ENCODE measurements at places on chromosomes 4 and X. TPM values are rescaled to one million over a fixed set of nuclear protein-coding genes. Genes with fewer than 3 reads are reported as not detected.

IL21 gene
- polyA plus RNA-seq = not detected

DCAF4L1 gene
- 0.34 TPM for polyA plus RNA-seq

ESX1 gene
- polyA plus RNA-seq = not detected

IGSF1 gene
- polyA plus RNA-seq = 85.8 TPM

PIN4 gene
- polyA plus RNA-seq = 26.2 TPM

DCHS2 gene
- polyA plus RNA-seq = 3.0 TPM

RASL11B gene
- polyA plus RNA-seq = 12.1 TPM

HS6ST2 gene
- polyA plus RNA-seq = 48.2 TPM

TBC1D9 gene
- 15.8 TPM for polyA plus RNA-seq

- peak; percentile 27 for DNase-seq
These were observed 759 bp upstream of the TBC1D1 start for GRCh38 chr4:37889849-37890800.

DNA sequence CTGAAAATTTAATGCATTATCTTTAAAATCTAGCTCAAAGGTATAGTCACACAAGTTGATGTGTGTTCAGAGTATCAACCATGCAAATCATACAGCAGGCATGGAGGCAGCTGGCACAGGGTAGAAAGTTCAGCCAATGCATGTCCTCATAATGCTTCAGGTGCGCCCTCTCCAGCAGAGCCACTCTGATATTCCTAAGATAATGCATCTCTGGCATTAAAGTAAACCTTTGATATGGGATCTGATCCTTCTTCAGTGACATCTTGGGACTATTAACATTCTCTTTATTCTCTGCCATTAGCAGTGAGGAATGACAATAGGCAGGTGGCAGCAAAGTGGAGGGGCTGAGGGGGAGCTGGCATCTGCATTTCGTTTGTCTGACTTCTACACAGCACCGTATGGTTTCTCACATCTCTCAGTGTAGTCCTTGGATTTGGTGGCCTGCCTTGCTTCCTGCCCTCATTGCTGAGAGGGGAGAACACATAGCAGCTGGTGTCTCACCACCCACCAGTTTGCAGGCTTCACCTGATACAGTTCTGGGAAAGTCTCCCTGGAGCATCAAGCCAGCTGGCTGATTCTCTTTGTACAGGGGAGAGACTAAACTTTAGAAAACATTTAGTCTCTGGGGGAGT is 168.7 kb upstream of the TBC1D9 start:
- DNase-seq = no peak

- DNase-seq = no peak
These were observed 279.8 kb downstream of the UNC5C start for GRCh38 chr4:95268819-95269565.

DNA sequence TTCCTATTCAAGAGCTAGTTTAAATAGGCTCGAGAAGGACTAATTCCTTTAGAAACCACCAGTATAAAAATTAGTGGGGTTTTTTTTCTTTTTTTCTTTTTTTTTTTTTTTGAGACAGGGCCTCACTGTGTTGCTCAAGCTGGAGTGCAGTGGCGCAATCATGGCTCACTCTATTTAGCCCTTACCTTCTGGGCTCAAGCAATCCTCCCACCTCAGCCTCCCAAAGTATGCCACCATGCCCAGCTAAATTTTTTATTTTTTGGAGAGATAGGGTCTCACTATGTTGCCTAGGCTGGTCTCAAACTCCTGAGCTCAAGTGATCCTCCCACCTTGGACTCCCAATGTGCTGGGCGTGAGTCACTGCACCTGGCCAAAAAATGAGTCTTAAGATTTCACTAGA is 52.8 kb downstream of the APOO start:
- no peak for DNase-seq

GRCh38 chr4:55296096-55296495 is 49.9 kb upstream of the SRD5A3 start:
- DNase-seq = no peak

DNA sequence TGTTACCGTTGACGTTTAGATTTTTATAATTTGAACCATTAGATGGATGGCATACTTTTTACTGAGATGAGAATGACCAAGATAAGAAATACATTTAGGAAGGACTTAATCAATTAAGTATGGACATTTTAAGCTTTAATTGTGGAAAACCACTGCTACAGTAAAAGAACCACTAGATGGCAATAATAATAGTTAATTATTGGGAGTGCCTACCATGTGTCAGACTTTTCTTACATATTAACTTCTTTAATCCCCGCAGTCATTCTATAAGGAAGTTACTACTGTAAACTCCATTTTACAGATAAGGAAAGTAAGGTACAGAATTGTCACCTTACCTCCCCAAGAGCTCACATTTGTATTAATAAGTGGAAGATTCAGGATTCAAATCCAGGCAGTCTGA is 48.5 kb upstream of the MYOZ2 start:
- DNase-seq = no peak

DNA sequence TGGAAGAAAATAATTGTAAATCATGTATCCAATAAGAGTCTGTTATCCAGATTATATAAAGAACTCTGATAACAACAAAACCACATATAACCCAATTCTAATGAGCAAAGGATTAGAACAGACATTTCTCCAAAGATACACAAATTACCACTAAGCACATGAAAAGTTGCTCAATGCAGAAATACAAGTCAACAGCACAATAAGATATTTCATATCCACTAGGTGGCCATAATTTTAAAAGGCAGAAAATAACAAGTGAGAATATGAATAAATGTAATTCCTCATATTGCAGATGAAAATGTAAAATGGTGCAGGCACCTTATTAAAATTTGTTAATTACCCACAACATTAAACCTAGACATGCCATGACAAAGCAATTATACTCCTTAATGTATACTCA is 73.9 kb upstream of the ZCCHC13 start:
- DNase-seq = no peak

DNA sequence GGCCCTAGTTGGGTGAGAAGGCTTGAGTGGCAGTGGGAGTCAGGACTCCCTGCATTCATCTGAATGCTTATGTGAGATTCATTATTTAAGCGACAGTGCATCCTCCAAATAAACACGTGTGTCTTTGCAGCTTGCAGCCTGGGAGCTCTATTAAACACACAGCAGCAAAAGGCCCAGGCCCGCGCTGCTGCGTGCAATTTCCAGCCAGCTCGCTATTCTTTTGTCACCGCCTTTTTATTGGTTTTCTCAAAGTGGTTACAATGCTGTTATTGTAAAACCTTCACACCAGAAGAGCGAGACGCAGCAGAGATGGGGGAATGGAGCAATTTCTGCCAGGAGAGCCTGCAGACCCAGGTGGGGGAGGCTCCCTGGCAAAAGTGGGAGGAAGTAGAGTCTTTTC is 252.5 kb downstream of the BCOR start:
- DNase-seq = no peak

GRCh38 chr4:7126981-7127380 is 59.1 kb upstream of the GRPEL1 start:
- no peak for DNase-seq

DNA sequence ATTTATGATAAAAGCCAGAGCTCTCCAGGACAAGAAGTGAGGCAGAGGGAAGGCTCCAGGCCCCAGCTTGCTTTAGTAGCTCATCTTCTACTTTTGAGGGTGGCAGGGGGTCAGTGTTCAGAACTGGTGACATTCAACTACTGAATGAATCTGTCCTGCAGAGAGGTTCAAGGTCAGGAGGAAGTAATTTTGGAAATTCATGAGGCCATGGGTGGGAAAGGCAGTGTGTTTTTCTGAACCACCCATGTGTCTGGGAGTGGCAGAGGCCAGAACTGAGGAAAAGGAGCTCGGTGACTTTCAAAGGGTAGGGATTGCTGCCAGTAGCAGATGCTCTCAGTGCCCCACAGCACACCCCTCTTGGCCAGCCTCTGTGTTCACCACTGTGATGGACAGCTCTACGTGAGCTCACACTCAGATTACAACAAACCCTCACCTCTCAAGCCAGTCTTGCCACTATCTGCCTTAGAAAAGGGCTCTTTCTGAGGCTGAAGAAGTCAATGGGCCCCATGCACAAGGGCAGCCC is 571.2 kb downstream of the RAB28 start:
- DNase-seq = no peak

- no peak for DNase-seq
These were observed 10.6 kb upstream of the XKRX start for GRCh38 chrX:100939333-100939732.

DNA sequence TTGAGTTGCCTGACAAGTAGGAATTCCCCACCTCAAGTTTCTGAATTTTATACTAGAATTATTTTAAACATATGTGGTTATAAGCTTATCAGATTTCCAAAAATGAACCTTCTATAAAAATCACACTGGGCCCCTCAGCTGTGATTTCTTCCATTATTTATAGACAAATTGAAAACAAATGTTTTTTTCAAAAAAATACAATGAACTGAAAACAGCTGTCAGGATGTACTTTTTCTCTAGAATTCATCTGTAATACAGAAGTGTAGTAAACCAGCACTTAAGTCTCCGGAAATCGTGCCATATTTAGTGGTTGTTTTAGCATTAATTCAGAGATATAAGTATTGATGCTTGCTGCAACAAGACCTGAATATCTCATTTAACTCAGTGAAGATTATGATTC is 74.0 kb downstream of the SPRY1 start:
- DNase-seq = no peak

DNA sequence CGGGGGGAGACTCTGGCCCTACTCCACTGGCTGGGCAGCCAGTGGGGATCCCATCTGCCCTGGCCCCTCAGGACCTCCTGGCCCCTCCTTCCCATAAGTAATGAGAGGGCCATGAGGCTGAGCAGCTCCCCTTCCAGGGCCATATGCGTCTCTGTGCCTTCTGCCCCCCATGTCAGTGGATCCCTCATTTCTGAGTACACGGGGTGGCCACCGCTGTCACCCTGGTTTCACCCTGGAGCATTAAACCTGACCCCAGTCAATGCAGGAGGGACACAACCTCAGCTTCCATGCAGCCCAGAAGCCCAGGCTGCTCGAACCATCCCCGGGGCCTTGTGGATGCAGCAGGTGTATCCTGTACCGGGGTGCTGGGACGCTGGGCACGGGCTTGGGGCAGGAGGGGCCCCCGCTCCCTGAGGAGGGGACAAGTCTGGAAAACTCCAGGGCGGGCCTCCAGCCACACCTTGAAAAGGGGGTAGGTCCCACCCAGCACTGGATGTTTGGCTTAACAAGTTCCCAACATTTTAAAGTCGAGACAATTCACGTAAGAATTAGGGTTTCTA is 24.2 kb downstream of the ATP5ME start:
- no peak for DNase-seq

GRCh38 chr4:26229974-26230373 is 90.8 kb upstream of the RBPJ start:
- no peak for DNase-seq

- DNase-seq = no peak
These were observed 72.3 kb upstream of the ADGRG2 start for GRCh38 chrX:19194285-19195242.

GRCh38 chr4:127575888-127576287 is 56.9 kb upstream of the INTU start:
- no peak for DNase-seq

DNA sequence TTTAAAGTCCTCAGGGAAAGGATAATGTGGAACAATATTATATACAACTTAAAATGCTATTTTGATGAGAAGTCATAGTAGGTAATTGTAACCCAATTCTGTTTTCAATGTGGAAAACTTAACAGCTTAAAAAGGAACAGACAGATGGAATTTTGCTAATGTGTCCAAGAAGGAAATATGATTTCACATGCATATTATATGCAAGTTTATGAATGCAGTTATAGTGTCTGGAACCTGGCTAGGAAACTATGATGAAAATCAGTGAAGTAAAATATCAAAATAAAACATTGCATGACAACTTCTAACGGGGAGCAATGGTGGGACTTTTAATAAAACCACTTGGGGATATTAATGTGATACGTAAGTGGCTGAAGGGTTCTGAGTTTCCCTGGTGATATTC is 152.6 kb upstream of the HAND2 start:
- DNase-seq = peak; percentile 56

- no peak for DNase-seq
These were observed 311.3 kb upstream of the HS3ST1 start for GRCh38 chr4:11739992-11740391.

DNA sequence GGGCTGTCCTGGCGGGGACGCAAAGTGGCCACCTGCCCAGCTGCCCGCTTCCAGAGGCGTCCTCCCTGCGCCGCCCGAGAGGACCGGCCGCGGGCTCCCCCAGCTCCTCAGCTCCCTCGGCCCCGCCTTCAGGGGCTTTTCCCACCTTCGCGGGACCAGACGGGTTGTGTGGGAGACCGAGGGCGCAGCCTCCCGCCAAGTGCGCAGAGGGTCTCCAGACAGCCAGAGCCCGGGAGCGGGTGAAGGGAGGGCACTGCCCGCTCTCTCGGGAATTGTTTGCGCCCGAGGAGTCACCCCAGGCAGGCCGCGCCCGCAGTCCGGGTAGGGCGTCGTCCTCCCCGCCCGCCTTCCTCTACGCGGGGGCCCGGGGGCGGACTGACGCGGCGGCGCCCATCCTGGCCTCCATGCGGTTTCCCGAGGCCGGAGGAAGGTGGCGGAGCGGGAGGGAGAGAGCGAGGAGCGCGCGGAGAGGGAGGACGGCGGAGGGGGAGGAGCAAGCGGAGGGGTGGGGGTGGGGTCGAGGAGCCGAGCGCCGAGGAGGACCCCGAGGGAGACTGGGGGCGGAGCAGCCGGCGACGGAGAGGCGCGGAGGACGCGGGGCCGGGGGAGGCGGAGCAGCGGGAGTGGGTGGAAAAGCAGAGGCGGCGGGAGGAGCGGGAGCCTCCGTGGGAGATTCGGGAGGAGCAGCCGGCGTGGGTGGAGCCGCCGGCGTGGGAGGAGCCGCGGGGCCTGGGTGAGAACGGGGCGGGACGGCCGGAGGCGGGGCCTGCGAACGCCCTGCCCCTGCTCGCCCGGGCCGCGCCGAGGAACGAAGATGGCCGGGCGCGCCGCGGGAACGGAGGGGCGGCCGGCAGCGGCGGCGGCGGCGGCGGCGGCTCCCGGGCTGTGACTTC is 47.5 kb downstream of the CLDN34 start:
- peak; percentile 89 for DNase-seq

- no peak for DNase-seq
These were observed 353.6 kb upstream of the RPS6KA3 start for GRCh38 chrX:20620306-20620705.

- no peak for DNase-seq
These were observed 3.2 kb downstream of the TMEM165 start for GRCh38 chr4:55398966-55399365.

- DNase-seq = no peak
These were observed 56.7 kb upstream of the ENPP6 start for GRCh38 chr4:184274286-184274951.
